ENCODE measurements at places on chromosomes 16 and 17.

- no peak for DNase-seq
Measured at GRCh38 chr17:76327696-76328095, 19.6 kb upstream of the QRICH2 start.

DNA sequence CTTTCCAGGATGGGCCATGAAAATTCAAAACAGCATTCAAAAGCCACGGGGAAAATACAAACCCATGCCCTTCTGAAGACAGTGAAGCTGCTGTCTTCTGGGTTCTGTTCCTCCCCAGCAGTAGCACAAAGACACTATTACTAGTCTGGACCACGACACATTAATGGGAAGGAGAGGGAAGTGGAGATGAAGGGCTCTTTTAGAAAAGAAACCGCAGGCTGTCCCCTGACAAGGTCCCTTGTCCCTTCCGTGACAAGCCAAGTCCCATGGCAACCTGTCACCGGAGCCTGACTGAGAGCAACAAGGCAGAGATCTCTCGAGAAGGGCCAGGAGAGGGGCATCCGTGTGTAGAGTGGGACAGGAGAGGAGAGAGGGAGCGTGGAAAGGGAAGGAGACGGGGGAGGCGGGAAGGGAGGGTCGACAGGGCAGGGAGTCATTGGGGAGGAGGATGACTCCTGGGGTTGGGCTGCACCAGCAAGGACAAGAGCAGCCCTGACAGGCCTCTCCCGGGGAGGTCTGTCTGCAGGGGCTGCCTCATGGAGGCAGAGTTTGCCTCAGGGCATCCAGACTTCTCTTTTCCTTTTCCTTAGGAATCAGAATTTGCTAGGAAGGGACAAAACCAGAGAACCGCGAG is 436.2 kb downstream of the SLC39A11 start:
- no peak for DNase-seq

DNA sequence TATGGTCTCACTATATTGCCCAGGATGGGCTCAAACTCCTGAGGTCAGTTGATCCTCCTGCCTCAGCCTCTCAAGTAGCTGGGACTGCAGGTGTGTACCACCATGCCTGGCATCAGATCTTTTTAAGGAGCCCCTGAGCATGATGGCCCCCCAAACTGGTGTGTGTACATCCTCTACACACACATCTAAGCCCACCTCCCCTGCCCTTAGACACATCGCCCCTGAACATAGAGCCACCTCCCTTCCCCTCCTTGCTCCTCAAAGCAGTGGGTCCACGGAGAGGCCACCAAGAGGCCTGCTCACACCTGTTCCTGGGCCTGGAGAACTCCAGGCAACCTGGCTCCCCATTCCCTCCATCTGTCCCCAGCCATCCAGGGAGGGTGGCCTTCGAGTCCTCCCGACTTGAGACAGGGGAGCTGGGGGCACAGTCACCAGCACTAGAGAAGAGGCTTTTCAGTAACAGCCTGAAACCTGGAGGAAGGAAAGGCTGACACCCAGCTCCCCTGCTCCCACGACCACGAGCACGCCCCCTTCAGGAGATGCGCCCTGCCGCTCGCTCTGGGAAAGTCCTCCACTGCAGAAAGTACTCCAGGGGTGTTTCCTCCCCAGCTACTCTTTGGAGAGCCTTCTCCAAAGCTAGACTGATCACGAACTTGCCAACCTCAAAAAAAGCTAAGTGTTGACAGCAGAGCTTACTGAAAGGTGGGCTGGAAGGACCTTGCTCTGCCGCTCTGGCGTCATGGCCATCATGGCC is 12.6 kb upstream of the PRR29 start:
- no peak for DNase-seq

GRCh38 chr17:29625037-29625750 is 2.5 kb upstream of the CORO6 start:
- DNase-seq: peak; percentile 41

- no peak for DNase-seq
Measured at GRCh38 chr17:15469260-15469659, 1.8 kb upstream of the CDRT4 start.

GRCh38 chr16:69890892-69891282 is 60.2 kb upstream of the CLEC18A start:
- peak; percentile 72 for DNase-seq

DNA sequence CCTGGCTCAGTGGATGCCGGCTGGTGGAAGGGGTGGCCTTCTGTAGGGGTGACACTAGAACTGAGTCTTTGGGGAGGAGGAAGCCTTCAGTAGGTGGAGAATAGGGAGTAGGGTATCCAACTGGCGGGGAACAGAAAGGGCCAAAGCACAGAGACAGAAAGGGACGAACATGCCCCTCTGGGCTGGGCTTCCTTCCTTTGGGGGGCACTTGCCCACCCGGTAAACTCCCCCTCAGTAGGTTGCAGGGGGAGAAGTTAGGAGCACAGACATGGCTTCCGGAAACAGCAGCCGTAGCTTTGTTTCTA is 774 bp downstream of the ENGASE start:
- DNase-seq: no peak

DNA sequence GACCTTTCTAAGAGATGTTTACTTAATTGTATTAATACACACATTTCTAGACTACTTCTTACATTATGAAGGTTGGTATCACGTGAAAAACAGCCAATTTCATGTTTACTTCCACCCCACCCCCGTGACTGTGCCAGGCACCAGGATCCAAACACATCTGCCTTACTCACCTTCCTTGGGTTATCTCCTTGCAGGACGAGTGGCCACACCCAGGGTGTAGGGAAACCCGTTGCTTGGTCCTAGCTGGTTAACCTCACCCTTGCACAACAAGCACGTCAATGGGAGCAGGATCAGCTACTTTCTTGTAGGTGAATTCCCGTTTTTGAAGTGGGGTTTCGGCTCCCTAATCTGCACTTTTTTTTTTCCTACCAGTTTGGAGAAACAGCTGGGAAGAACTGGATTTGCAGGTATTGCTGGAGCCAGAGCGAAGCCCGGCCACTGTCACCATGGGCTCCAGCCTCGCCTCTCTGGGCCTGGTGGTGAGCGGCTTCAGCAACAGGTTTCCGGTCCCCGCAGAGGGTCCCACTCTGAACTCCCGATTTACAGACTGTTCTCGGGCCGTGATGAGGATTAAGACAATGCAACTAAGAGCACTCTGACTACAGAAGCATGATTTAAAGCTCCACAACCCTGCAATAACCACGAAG is 2.1 kb upstream of the UBB start:
- DNase-seq: no peak

DNA sequence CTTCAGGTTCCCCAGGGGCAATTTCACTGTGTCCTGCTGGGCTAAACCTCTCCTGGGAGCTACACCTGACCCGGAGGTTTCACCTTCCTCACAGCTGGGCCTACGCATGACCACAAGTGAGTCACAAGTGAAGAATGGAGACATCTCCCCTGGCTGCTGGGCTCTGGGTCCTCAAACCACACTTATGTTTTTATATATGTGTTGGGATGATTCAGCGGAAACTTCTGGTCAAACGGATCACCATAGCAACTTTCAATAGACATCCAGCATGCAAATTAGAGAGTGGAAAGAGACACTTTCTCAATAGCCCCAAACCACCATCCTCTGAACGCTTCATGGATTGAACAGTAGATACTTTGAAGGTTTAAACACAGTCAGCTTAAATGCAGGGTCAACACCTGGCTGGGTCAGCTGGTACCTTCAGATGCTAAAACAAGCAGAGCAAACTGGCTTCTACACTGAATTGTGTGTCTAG is 28.0 kb upstream of the MAF start:
- no peak for DNase-seq

- no peak for DNase-seq
Measured at GRCh38 chr16:75111961-75112733, 4.4 kb downstream of the LDHD start.

DNA sequence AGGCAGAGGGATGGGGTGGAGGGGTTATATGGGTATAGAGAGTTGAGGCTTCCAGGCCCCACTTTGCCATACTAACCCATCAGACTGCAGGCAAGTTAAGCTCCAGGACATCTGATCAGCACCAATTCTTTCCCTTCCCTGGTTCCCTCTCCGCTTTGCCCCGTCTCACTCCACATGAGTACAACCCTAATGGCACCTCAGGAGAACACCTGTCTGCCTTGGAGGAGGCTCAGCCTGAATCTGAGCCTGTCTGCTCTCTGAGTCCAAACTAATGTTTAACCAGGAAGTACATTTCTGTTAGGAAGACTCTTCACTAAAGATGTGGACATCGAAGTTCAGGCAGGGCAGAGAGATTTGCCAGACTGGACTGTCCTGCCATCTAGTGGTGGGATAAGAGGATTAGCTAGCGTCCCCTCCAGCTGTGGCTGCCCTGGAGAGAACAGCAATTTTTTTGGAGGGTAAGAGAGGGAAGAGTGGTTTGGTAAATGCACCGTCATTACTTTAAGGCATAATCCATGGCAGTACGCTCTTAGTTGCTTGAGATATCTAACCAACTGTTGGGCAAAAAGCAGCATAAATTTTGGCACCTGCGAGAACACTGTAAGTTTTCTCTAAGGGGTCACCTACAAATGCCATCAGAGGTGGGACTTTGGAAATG is 29.2 kb upstream of the LRRC75A start:
- peak; percentile 91 for DNase-seq

- no peak for DNase-seq
Measured at GRCh38 chr17:6040504-6040903, 29.7 kb upstream of the WSCD1 start.

DNA sequence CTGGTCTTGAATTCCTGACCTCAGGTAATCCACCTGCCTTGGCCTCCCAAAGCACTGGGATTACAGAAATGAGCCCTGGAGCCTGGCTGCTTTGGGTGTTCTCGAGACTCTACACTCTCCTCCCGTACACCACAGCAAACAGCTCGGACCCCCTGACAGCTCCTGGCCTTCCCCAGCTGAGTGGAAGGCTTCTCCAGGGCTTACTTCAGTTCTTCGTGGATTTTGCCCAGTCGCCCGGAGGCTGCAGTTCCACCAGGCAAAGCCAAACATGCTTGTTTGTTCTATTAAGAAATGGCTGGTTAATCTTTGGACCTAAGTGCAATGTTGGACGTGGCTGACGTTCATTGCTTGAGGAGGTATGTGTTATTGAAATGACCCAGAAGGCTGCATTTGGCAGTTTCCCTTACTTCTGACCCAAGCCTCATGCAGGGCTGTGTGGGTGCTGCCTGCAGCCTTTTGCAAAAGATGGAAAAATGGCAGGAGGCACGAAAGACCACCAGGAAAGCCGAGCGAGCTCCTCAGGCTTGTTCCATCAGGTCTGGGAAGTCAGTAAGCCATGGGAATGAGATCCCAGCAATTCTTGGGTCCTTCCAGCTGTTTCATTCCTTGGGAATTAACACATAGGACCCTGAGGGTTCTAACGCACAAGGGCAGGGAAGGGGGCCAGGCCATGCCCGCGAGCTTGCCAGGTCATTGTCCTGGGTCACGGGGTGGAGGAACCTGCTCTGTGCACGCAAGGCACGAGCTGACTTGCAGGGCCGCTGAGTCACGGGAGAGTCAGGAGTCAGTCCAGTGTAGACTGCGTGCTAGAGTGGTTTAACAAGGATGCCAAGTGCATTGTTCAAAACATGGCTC is 23.9 kb upstream of the KLHDC4 start:
- peak; percentile 84 for DNase-seq

- no peak for DNase-seq
Measured at GRCh38 chr16:4270595-4270994, 2.2 kb downstream of the TFAP4 start.

DNA sequence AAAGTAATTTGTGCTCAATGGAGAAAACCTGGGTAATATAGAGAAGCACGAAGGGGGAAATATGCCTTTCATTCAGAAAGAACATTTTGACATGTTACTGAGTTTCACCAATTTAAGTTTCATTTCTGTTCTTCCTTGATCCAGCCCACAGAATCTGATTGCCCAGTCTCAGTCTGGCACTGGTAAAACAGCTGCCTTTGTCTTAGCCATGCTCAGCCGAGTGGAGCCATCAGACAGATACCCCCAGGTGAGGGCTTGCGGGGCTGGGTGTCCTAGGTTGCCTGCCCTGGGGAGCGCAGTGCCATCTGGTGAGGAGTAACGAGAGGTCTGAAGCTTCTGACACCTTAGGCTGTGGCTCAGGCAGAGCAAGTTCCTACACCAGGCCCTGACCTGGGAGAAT is 17.7 kb downstream of the DDX19A start:
- DNase-seq: no peak

GRCh38 chr16:64121473-64121872 is 1000.4 kb downstream of the CDH11 start:
- DNase-seq: no peak

- peak; percentile 26 for DNase-seq
Measured at GRCh38 chr17:218432-219110, 37.1 kb upstream of the DOC2B start.

DNA sequence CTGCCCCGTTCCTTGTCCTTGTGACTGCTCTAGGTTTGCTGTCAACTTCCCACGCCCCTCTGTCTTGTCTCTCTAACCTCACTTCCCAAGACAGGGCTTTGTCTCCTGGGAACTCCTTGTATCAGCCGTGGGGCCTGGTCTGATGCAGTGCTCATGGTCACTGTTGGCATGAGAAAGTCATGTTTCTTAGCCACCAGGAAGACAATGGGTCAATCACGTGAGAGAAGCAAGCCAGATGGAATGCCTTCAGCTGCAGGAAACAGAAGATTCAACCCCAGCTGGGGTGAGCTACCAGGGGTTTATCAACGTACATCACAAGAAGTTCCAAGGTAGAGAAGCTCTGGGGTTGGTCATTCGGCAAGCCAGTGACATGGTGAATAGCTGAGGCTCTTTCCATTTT is 116.6 kb downstream of the IRF8 start:
- peak; percentile 46 for DNase-seq

GRCh38 chr17:9645851-9646545 is 681 bp downstream of the USP43 start:
- DNase-seq: no peak

DNA sequence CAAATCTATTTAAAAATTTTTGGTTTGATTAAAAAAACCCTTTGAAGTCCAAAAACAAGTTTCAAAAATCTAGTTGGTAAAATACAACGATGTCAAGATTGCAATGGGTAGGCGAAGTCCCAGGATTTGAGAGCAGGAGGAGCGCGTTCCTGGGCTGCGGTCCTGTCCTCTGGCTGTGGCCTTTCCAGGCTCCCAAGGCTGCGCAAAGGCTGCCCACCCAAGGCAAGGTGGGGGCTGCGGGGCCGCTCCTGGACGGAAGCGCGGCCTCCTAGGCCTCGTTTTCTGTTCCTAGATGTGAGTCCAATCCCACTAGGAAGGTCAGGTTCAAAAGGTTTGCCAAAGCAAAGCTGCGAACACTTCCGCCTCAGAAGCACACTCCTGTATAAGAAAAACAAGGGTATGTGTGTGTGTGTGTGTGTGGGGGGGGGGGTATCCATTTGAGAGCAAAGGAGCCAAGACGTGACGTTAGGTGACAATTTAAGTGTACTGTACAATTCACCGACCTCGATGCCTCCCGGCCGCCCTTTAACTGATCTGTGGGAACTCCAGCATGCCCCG is 9.2 kb downstream of the AHSP start:
- no peak for DNase-seq

- no peak for DNase-seq
Measured at GRCh38 chr17:60354223-60354622, 37.7 kb downstream of the USP32 start.

DNA sequence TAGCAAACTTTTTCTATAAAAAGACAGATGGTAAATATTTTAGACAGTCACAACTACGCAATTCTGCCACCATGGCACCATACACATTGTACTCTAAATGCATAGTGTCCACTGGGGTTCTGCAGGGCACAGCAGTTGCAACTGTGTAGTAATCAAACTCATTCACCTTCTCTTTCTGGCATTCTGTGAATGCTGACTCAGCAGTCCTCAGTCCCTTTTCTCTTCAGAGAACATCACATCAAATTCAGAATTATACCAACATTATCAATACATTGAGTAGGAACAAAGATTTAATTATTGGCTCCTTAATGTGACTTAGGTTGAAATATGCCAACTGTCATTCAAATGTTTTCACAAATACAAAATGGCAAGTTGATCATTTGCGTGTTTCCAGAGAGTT is 74.2 kb upstream of the N4BP1 start:
- no peak for DNase-seq

- DNase-seq: no peak
Measured at GRCh38 chr17:2655546-2655945, 56.0 kb downstream of the CLUH start.
